ENCODE measurements at places on chromosomes 7 and 10.

- DNase-seq, result no peak
These were observed 83.6 kb upstream of the MKI67 start for GRCh38 chr10:128209862-128210214.

DNA sequence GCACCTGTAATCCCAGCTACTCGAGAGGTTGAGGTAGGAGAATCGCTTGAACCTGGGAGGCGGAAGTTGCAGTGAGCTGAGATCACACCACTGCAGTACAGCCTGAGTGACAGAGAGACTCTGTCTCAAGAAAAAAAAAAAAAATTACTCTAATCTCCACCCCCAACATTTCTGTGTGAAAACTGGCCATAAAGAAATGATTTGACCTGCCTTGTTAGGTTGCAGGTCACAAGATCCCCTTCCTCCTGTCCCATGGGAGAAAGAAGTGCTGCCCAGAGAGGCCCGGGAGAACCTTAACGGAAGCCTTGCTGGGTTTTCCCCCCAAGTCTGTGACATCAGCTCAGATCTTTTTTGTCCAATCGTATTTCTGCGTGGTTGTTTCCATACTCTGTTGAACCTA lies 8.7 kb upstream of the CALHM1 start:
- no peak for DNase-seq

DNA sequence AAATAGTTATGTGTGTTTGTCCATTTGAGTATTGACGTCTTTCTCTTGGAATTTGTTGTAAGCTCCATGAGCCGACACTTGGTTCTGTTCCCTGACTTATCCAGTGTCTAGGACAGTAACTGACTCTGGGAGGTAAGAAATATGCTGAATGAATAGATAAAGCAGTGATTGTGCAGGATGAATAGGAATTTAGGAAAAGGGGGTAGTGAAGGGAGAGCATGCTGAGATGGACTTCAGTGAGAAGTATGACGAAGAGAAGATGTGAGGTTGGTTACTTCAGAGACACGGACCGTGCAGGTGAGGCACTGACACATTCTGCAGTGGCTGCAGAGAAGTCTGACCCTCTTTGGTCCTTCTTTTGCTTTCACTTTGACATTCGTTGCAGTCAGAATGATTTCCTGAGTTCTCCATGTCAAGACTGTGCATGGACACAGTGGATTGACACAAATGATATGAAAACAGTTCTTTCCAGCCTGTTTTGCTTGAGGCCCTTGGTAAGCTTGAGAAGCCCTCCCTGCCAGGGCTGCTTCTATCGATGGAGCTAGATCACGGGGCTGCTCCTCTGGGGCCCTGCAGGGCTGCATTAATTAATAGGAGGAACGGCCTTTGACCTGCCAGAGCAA lies 261.5 kb upstream of the SORCS1 start:
- no peak for DNase-seq

- no peak for DNase-seq
These were observed 150.6 kb downstream of the TPST1 start for GRCh38 chr7:66355756-66356155.

DNA sequence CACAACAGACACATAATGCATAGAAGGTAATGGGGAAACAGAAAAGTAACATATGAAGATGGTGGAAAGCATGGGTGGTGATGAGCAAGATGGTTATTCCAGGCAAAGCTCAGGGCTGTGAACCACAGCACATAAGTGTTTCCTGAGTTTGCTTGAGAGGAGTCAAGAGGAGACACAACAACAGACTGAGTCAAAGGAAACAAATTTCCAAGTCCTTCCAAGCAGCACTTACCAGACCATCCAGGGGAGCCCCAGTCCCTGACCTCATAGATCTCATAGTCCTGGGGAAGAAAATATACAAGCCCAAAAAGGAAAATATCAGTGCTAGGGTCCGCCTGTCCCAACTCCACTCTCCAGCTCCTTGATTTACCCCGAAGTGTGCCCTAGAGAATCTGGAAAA lies 216.6 kb upstream of the FZD1 start:
- no peak for DNase-seq

GRCh38 chr10:44755481-44755880 lies 155.7 kb upstream of the TMEM72 start:
- DNase-seq, result no peak

- no peak for DNase-seq
These were observed 82.7 kb downstream of the CUX1 start for GRCh38 chr7:101900103-101900502.

GRCh38 chr10:33917069-33917780 lies 582.8 kb upstream of the NRP1 start:
- no peak for DNase-seq

- DNase-seq, result no peak
These were observed 192.4 kb downstream of the BAMBI start for GRCh38 chr10:28869606-28870201.

DNA sequence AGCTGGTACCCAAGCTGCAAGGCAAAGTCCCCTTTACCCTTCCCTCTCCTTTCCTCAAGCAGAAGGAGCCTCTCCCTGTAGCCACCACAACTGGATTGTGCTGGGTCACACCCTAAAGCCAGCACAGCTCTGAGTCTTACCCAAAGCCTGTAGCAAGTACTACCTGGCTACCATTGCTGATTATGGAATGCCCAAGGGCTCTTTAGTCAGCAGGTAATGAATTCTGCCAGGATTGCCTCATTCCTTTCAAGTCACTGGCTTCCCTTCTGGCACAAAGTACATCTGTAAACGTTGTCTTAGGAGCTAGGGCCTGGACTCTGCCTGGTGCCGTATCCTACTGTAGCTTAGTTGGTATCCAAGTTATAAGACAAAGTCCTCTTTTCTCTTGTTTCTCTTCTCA lies 52.0 kb downstream of the FAS start:
- DNase-seq, result no peak

- DNase-seq, result no peak
These were observed 346.5 kb downstream of the GRID1 start for GRCh38 chr10:86020134-86020533.

DNA sequence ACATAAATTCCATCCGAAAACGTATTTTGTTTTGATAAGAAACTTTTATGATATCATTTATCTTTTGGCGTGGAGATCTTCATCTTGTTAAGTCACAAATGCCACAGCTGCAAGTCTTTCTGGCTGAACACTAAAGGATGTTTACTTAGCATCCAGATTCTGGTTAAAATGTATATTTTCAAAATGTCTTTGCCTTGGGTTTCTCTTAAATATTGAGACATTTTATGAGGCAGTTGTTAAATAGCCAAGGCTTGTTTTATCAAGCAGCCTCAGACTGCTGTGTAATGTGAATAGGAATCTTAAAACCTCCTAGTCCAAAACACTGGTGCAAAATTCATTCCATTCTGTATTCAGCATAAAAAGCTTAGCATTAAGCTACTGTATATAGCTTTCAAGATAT lies 136.3 kb upstream of the FZD1 start:
- DNase-seq, result no peak

DNA sequence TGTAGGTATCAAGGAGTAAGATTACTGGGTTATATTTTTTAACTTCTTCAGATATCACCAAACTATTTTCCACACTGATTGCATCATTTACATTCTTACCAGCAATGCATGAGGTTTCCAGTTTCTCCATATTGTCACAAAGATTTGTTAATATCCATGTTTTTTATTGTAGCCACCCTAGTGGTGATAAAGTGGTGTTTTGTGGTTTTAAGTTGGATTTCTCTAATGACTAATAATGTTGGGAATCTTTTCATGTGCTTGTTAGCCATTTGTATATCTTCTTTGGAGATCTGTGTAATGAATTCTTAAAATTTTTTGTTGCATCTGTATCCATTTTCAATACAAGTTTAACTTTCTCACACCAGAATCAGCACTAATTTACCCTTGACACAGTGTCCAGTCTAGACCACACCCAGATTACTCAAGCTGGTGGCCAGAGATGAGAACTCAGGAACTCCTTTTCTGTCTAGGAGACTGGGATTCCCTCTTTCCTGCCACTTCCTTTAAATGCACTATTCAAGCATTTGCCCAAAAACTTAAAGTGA lies 67.0 kb upstream of the PLXDC2 start:
- DNase-seq, result peak; percentile 42

- no peak for DNase-seq
These were observed 3.3 kb downstream of the INSYN2A start for GRCh38 chr10:127193125-127193524.

DNA sequence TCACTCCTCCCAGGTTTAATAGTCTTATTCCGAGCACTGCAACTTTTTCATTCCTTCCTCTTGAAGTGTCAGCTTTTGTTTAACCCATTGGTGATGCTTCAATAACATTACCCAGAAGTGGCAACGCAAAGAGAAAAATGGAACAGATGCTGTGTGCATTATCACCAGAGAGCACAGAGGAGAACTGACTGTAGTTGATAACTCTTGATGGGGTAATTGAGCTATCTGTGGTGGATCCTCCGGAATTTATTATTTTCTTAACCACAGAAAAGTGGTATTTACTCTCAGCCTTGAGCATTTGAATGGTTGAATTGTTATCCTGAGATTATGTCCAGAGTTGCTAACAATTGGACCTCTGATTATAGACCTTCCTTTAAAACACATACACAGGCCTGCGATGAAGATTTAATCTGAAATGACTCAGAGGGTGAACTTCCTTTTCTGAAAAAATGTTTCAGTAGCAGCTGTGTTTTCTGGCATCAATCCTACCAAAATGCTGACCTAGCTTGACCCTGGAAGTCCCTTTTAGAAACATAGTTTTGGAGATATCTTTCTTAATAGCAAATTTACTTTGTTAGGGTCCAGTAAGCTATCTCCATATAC lies 1584.4 kb upstream of the LRRTM3 start:
- DNase-seq, result peak; percentile 4

- no peak for DNase-seq
These were observed 27.4 kb downstream of the MAPK8 start for GRCh38 chr10:48333856-48334255.

- no peak for DNase-seq
These were observed 33.0 kb downstream of the RAMP3 start for GRCh38 chr7:45190406-45191165.

GRCh38 chr7:108236681-108237415 lies 106.7 kb upstream of the LAMB4 start:
- DNase-seq, result no peak

DNA sequence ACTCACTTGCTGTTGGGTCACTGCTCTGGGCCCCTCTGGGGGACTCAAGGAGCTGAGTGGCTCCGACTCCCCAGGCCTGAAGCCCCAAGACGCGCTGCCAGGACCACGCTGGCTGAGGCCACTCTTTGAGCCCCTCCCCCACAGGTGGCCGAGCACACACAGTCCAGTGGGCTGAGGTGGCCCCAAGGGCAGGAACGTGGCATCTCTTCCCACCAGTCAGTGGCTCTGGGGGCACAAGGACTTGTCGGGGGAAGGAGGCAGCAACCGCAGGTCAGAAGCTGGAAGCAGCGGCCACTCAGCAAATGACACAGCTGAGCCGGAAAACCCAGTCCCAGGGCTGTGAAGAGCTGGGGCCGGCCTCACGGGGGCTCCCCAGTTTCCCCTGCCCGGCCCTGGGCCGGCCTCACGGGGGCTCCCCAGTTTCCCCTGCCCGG lies 24.1 kb downstream of the GRIFIN start:
- no peak for DNase-seq

GRCh38 chr7:70630818-70631457 lies 501.0 kb upstream of the GALNT17 start:
- DNase-seq, result no peak

- DNase-seq, result no peak
These were observed 523 bp downstream of the ANKRD30A start for GRCh38 chr10:37125921-37126320.

DNA sequence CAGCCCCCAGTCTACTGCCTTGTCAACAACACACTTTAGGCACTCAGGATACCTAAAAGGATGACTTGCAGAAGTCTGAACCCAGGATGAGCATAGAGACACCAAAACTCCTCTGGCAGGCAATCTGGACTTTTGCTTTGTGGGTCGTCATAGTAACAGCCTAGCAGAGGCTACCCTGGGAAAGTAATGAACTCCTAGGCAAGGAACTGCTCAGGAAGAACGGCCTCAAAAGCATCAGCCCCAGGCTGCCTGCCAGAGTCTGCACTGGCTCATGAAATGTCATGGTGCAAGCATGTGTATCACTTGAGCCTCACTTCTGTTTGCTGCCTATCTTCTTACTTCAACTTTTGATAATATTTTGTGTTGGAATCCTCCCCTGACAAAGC lies 715.1 kb downstream of the GRID1 start:
- no peak for DNase-seq

DNA sequence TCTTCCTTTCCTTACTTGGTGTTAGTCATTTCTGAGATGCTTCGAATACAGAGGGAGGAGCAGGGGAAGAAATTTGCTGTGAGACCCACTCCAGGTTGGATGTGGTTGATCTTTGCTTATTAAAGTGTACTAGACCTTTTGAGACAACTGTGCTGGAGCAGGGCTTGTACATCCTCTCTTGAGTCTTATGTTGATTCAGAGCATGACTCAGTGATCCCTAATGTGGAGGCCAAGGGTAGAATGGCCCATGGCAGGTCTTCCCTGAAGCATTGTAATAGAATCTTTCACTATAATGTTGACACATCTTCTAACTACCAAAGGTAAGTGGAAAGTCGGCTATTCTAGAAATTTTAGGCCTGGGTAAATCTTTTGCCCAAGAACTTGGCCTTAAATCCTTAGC lies 17.0 kb upstream of the SFR1 start:
- no peak for DNase-seq

DNA sequence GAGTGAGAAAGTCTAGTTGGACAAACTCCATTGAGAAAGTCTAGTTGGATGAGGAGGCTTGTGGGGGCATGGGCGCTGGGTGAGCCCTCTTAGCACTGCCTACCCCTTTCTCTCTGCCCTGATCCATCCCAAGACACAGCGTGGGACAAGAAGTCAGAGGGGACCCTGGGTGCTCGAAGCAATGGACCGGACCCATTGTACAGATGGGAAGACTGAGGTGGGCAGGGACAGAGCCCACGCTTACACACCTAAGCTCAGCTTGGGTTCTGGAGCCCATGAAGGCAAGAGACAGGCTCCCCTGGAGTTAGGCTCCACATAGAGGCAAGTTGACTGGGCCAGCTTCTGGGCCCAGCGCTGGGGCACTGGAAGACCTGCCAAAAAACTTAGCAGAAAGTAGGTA lies 126.8 kb upstream of the TNRC18 start:
- no peak for DNase-seq

GRCh38 chr7:100156331-100157068 lies 2.0 kb downstream of the TRAPPC14 start:
- no peak for DNase-seq

- DNase-seq, result no peak
These were observed 85.2 kb upstream of the PDSS1 start for GRCh38 chr10:26612151-26612915.
